Hippocampal formation (tissue), 2 donors: ENCODE measurements at places on chromosomes 3 and 15.

- no peak for DNase-seq
Observed at GRCh38 chr3:123258811-123259420, 57.2 kb downstream of the SEC22A start.

- DNase-seq: no peak
Observed at GRCh38 chr3:55676643-55677042, 189.5 kb upstream of the WNT5A start.

GRCh38 chr3:13008155-13008995 lies 64.9 kb downstream of the IQSEC1 start:
- no peak for DNase-seq

DNA sequence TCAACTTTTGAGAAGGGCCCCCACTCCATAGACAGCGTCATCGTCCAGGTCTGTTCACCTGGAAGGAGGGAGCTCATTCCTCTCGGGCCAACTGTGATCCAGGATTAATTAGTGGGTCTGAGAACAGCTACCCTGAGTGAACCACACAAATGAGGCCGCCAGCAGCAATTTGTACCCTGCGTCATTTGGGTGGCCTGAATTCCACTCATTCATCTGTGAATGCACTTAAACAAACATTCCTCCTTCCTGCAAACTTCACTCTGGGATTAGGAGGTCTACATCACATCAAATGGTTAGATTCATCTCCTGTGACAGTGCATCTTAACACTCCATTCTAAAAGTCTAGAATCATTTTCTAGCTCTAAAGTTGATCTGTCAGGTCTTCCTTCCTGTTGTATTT lies 201.8 kb downstream of the GABRG3 start:
- no peak for DNase-seq

GRCh38 chr3:71917545-71917944 lies 132.6 kb upstream of the PROK2 start:
- no peak for DNase-seq

GRCh38 chr15:25943831-25944230 lies 80.7 kb upstream of the ATP10A start:
- no peak for DNase-seq

GRCh38 chr3:151837057-151837456 lies 23.1 kb downstream of the AADAC start:
- no peak for DNase-seq

DNA sequence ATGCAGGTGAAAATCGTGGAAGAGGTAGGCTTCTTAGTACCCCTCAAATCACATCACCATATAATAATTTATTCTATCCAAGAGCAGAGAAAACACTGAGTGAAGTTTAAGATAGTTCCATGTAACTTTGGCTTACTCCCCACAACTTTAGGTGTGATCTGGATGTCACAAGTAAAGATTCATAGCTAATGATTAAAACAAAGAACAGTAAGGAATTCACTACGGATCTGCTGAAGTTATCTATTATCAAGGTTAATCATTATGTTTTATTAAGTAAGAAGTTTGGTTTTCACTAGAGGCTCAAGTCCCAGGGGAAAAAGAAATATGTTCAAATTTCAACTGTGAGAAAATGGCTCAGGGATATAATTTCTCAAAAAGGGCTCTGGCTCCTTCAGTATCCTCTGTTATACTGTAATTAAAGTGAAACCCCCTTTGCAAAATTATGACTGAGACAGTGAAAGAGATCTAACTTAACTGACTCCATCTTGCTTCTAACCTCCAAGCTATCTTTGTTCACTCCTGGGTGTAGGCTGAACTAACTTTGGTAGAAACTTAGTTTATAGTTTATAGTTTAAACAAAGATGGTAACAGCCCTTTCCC lies 17.1 kb downstream of the CD80 start:
- DNase-seq: no peak

DNA sequence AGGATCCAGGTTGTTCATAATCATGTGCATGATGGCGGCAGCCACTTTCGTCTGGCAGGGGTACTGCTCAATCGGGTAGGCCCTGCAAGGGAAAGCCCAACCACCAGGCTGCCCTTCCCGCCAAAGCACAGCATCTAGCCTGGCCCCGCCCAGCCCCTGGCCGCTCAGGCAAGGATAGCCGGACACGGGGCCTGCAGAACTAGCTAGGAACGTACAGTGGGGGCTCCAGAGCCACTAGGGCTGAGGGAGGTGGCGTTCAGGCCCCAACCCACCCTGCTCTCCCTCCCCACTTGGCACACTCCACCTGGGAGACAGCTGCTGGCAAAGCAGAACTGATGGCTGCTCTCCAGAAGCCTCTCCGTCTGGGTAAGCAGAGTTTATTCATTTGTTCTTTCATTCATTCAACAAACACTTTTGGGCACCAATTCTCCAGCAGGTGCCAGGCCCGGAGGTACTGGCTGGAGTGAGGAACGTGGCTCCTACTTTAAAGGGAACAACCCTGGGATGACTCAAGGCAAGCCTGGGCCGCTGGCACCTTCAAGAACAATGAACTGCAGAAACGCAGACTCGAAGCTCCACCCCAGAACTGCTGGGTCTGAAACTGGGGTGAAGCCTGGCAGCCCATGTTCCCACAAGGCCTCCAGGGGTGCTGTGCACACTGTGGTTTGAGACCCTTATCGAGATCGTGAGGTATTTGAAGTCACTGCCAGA lies 7.8 kb downstream of the UROC1 start:
- no peak for DNase-seq

GRCh38 chr3:55487381-55488241 lies 505 bp upstream of the WNT5A start:
- no peak for DNase-seq

GRCh38 chr3:20141851-20142250 lies 44.2 kb downstream of the SGO1 start:
- peak; percentile 85 for DNase-seq

DNA sequence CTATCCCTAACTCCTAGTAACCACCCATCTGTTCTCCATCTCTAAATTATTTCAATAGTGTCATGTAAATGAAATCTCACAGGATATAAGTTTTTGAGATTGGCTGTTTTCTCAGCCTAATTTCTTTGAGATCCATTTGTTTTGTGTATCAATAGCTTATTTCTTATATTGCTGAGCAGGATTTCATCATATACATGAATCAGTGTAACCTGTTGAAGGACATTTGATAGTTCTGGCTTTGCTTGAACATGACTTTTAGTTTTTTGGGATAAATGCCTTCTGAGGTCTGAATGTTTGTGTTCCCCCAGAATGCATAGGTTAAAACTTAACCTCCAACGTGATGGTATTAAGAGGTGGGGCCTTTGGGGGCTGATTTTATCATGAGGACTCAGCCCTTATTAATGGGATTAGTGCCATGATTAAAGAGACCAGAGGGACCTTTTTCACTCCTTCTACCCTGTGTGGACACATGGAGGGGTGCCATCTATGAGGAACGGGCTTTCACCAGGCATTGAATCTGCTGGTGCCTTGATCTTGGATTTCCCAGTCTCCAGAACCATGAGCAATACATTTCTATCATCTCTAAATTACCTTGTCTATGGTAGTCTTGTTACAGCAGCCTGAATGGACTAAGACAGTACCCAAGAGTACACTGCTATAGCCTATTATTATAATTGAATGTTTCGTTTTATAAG lies 118.3 kb downstream of the FNDC3B start:
- DNase-seq: no peak

DNA sequence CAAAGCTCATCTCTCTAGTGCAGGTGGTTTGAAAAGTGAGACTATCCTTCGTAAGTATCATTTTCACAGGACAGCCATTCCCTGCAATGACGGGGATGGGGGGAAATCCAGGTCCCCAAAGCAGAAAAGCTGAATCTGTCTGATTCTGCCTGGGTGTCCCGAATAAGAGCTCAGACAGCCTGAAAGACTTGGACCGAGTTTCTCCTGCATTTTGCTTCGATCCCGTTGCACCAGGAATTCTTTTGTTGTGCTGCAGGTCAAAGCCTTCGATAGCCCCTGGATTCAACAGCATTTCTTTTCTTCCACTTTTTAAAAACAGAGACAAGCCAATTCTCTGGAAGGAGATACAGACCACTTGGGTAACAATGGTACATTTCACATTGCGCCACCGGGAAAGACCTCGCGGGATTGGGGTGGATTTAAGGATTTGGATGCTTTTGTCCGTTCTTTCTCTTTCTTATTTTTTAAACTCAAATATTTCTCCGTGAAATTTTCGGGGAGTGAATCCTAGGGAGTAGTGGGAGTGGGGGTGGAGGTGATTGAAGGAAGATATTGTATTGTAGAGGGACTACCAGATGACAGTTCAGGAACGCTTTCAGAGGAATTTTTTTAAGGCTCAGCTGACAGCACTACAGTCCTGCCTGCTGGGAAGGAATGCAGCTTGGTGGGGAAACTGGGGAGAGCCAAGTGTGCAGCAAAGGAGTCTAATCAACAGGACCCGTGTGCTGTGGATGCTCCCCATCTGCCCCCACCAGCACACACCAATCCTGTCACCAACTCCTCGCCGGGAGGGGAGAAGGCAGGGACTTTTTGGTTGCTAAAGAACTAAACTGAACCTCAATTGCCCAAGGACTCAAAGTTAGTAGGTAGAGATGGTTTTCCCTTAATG lies 2.6 kb downstream of the SLITRK3 start:
- no peak for DNase-seq

- DNase-seq: peak; percentile 16
Observed at GRCh38 chr15:51629612-51630011, 7.0 kb upstream of the DMXL2 start.

DNA sequence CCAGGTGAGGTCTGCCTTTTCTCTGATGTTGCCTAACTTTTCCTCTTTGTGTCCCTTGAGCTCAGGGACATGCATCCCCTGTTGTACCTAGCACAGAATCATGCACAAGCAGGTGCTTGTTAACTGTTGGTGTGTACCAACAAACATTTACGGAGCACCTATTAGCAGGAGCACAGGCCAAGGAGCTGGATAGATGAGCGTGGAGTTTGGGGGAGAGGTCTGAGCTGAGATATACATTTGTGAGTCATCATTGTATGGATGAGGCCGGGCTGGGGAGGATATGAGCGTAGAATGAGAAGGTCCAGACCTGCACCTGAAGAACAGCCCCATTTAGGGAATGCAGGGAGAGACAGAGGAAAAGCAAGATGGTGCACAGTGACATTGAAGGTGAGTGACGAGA lies 53.4 kb downstream of the SMAD3 start:
- DNase-seq: no peak

DNA sequence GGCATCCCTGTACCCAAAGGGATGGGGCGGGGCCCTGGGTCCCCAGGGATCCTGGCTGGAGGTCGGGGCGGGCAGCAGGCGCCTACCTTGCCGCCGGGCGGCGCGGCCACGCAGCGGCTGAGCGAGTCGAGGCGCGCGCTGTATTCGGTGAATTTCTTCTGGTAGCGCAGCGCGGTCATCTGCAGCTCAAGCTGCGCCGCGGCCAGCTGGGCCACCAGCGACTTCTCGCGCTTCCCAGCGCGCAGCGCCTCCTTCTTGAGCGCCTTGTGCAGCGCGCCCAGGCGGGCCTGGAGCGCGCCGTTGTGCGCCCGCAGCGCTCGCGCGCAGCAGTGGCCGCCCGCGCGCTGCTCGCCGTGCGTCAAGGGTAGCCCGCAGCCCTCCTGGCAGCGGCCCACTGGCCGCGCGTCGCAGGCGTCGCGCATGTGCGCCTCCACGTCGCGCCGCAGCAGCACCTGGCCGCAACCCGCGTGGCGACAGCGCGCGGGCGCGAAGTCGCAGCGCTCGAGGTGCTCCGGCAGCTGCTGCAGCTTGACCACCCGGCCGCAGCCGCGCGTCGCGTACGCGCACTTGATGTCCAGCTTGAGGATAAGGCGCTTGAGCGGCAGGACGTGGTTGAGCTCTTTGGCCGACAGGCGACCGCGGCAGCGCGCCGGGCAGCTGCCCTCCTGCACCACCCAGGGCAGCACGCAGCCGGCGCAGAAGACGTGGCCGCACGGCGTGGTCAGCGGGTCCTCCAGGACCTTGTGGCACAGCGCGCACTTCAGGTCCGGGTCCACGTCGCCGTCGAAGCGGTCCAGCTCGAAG lies 522 bp downstream of the PDZRN3 start:
- no peak for DNase-seq

DNA sequence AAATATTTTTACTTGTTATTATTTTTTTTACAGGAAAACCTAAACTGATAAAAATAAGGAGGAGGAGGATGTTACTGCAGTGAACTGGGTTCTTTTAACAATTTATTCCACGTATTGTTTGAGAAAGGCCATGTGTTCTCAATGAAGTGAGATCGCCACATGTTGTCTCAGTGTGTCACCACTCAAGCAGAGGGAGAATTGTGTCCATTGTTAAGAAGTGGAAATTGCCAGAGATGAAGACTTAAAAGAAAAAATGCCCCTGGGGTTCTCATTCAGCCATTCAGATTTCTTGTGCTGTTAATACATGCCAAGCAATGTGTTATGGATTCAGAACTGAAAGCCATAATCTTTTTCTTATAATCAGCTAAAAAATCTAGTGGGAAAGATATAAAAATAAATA lies 297.1 kb downstream of the NSUN3 start:
- DNase-seq: no peak

DNA sequence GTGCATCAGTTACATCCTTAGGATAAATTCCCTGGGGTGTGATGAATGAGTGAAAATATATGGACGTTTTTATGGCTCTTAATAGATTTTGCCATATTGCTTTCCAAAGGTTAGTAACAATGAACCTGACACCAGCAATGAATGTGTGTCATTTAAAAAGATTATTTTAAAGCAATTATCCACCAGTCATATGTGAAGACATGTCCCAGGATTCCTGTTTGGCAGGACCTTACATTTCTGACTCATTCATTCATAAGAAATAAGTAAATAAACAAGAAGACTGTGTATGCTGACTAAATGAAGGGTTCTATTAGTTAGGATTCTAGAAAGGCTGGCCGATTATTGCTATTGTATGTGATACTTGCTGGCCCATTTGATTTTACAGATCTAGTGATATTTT lies 201.5 kb downstream of the SOX2 start:
- no peak for DNase-seq

DNA sequence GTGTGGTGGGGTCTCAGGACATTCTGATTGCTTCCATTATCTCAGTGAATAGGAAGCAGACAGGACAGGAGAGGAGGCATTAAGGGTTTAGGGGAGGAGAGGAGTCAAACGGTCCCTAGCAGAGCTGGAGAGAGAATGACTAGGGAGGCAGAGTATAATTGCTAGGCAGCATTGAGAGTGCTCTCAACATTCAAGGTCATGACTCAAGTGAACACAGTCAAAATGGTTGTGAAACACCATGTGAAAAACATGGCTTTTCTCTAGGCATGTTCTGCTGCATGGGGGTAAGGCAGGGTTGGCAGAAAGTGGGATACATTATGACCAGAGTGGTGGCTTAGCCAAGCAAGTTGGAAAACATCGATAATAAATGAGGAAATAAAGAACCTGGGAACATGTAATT lies 19.5 kb upstream of the HRH1 start:
- DNase-seq: no peak

- no peak for DNase-seq
Observed at GRCh38 chr3:132381348-132381944, 35.9 kb upstream of the DNAJC13 start.

DNA sequence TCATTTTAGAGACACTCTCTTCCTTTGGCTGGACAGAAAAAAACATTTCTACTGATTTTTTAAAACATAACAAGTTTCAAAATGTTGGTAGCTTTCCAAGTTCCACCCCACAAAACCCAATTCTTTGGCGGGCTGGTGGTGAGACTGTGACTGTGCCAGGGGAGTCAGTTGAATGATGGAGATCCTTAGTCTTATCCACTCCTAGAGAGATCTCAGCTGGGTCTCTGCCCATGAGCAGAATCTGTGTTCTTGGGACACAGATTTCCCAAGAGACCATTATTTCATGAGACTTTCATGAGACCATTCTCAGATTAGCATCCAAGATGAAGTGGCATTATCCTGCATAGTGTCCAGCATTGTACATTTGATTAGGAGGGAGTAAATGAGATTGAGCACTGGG lies 135.1 kb upstream of the NPHP3 start:
- no peak for DNase-seq
